ENCODE measurements at places on chromosomes 4 and X.

DNA sequence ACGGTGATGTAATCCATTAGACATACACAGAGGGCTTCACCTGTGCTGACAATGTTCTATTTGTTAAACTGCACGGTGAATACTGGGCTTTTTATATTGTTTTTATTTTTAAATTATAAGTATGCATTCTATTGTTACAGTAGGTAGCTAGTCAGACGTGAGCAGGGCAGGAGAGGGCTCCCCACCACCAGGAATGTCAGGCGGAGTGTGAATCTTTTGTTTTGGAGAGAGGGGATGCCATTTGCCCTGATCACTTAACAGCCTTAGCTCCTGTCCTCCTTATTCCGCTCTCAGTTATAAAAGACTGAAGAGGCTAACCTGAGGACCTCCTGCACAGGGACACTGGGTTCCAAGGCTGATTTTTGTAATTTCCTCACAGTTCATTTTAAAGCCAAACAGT is 151.6 kb upstream of the TAPT1 start:
- DNase-seq, result no peak

DNA sequence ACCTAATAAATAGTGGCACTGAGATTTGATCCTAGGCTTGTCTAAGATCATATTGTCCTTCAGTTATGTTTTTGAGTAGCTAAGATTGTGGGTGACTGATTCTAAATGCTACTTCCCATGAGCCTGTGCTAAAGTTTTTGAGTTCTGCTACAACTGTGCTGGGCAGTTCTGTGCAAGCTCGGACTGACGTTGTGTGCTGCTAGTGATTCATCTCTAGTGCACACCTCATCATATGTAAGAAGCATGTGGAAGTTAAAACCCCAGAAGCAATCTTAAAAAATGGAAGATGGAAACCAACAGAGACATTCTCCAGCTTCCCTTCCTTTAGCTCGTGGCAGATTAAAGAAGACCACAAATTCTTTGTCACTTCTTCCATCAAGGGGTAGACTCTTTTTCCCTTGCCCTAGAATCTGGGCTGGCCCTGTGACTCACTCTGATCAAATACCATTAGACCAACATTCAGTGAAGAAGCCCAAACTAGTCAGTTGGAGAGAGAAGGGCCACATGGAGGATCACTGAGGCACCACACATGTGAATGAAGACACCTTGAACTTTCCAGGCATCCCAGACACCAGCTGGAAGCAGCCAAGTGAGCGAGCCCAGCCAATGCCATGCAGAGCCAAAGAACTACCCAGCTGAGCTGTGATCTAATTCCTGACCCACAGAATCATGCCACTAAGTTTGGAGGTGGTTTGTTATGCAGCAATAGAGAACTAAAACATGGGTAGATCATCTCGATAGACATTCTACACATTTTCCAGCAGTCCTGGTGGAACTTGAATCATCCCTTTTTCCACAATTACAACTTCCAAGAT is 16.8 kb downstream of the ARHGAP6 start:
- no peak for DNase-seq

GRCh38 chrX:132983496-132983895 is 25.1 kb upstream of the HS6ST2 start:
- no peak for DNase-seq

GRCh38 chr4:69823048-69823447 is 36.9 kb downstream of the SULT1E1 start:
- DNase-seq, result no peak

DNA sequence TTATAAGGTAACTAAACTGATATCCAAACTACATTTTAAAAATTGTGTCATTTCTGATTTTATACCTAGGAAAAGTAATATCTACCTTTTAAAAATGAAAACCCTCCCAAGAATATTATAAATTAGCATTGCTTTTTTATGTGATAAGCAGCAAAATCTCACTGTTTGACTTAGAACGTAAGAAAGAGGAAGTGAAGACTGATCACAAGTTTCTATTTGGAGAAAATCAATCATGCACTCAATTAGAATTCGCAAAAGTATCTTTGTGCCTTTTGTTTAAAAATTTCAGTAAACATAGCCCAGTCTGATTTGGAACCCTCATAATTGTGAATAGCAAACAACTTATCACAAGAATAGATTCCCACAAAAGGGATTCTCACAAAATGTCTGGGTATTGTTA is 142.7 kb downstream of the TENM3 start:
- DNase-seq, result no peak

DNA sequence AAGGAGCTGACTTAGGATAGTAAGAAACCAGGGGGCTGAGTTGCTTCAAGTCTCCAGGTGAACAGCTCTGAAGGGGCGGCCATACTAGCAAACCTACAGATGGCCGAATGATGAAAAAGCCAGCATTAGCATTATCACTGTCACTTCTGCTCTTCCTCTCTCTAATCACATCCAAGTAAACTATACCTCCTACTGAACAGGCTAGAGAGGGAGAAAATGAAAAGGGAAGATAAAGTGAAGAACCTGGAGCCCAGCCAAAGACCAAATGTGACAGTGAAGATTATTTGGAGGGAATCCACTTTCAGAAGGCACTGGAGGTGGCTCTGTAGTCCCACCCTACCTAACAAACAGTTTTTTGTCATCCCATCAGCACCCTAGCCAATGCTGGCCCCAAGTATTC is 50.4 kb upstream of the PRPS1 start:
- DNase-seq, result no peak

DNA sequence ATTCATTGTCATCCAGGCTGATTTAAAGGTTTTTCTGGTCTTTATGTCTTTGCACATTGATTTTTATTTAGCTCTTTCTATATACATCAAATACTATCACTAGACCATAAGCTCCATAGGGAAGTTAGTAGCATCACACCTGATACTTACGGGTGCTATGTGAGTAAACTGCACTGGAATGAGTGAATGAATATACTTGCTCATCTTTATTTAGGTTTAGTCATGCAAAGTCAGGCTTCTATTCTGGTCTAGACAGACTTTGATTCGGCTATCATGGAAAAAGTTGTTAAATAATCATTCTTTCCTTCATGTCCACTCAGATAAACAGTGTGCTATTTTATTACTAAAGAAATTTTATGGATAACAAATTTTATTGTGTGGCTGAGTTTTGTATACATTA is 457.8 kb upstream of the PCDH7 start:
- no peak for DNase-seq

DNA sequence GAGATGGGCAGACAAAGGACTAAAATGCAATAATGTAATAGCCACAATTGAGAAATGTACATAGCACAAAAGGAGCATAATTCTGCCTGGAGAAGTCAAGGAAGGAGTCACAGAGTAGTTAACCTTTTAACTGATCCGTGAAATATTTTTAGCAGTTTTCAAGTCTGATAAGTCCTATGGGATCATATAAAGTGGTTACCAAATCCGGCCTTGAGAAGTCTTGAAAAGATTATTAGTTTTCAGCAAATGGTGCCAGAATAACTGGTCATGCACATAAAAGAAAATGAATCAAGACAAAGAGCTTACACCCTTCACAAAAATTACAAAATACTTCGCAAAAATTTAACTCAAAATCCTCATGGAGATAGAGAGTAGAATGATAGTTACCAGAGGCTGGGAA is 788.7 kb upstream of the AMOT start:
- DNase-seq, result no peak

DNA sequence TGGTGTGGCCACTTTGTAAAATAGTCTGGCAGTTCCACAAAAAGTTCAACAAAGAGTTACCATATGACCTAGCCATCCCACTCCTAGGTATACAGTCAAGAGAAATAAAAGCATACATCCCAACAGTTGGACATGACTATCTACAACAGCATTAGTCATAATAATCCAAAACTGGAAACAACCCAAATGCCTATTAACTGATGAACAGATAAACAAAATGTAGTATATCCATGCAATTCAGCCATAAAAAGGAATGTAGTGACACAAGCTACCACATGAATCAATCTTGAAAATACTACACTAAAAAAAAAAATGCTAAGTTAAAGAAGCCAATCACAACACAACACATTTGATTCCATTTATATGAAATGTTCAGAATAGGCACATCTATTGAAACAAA is 16.1 kb downstream of the MED14 start:
- DNase-seq, result peak; percentile 79

DNA sequence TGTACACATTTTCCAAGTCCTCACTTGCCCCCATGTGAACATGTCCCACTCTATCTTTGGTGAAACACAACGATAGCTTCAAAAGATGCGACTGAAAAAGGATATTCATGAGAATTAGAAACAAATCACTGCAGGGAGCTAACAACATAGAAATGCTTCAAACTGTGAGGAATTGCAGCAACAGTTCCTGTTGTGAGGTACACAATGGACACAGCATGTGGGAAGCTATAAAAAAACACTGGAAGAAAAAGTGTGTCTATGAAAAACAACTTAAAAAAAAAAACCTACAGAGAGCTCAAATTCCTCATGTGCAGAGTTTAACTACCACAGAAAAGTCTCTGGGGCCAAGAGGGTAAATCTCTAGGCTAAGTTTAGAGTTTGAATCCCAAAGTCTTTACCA is 51.6 kb upstream of the BLTP1 start:
- no peak for DNase-seq

- DNase-seq, result no peak
These were observed 1957.1 kb upstream of the ADGRL3 start for GRCh38 chr4:59243038-59243437.

DNA sequence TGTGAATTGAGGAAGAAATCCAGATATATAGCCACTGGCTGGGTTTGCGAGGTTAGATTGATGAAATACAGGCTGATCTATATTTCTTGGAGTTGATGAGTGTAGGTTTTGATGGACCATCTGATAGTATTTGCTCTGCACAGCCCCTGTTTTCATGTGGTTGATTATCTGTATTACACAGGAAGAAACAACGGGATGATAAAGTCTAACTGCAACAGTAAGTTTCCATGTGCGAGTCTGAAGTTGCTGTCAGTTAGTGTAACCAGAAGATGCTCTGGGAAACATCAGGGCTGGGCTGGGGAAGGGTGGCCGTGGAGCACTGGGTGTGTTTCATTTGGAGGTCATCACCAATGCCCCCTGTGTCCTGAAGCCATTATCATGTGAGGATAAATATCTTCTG is 148.4 kb upstream of the SFRP2 start:
- no peak for DNase-seq

GRCh38 chr4:22514001-22514400 is 1.9 kb downstream of the ADGRA3 start:
- DNase-seq, result peak; percentile 65

- no peak for DNase-seq
These were observed 38.5 kb upstream of the KLF3 start for GRCh38 chr4:38625508-38625907.

- no peak for DNase-seq
These were observed 120.3 kb upstream of the CTSO start for GRCh38 chr4:156073976-156074375.

Measured in fibroblast of skin of right biceps (primary cell).